ENCODE measurements at places on chromosomes 1 and 21. TPM values are rescaled to one million over a fixed set of nuclear protein-coding genes. Genes with fewer than 3 reads are reported as not detected.

The CFAP107 gene
- not detected for polyA plus RNA-seq

The LTN1 gene
- polyA plus RNA-seq: 4.6 TPM

The CFAP410 gene
- 41.5 TPM for polyA plus RNA-seq

- H3K27ac ChIP-seq: no peak overlapping the region
- H3K36me3 ChIP-seq: no peaks in the 10 kb centered on the region
- no peaks in the 10 kb centered on the region for H3K27me3 ChIP-seq
- no peaks in the 10 kb centered on the region for H3K4me1 ChIP-seq
Measured at GRCh38 chr21:34593954-34594531, 20.9 kb downstream of the RCAN1 start.

DNA sequence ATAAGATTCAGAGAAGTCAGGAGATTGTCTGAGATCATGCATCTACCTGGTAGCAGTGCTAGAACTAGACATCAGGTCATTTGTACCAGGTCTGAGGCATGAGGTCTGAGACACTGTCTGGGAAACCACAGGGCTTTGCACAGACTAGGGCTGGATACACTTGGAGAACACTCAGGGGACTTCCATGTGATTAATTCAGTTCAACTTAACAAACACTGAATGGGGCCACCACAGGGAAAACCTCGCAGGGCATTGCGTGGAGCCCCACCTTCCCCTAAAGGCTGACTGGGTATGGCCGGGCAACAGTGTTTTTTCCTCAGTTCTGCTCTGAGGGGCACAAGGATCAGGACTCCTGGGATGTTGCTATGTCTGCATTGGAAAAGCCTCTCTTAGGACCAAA is 86.5 kb upstream of the WARS2 start:
- H3K27ac ChIP-seq: no peak overlapping the region
- DNase-seq: no peak
- no peaks in the 10 kb centered on the region for H3K27me3 ChIP-seq
- no peaks in the 10 kb centered on the region for H3K4me1 ChIP-seq
- H3K4me3 ChIP-seq: no peak overlapping the region
- H3K36me3 ChIP-seq: no peaks in the 10 kb centered on the region
